Pulmonary artery endothelial cell (primary cell): ENCODE measurements at places on chromosomes 2 and 18. TPM values are rescaled to one million over a fixed set of nuclear protein-coding genes. Genes with fewer than 3 reads are reported as not detected.
A peak's percentile ranks its signal among the peaks of the same experiment; 100 is the strongest.

- DNase-seq = no peak
Measured at GRCh38 chr2:126886211-126886915, 12.3 kb upstream of the TEX51 start.

DNA sequence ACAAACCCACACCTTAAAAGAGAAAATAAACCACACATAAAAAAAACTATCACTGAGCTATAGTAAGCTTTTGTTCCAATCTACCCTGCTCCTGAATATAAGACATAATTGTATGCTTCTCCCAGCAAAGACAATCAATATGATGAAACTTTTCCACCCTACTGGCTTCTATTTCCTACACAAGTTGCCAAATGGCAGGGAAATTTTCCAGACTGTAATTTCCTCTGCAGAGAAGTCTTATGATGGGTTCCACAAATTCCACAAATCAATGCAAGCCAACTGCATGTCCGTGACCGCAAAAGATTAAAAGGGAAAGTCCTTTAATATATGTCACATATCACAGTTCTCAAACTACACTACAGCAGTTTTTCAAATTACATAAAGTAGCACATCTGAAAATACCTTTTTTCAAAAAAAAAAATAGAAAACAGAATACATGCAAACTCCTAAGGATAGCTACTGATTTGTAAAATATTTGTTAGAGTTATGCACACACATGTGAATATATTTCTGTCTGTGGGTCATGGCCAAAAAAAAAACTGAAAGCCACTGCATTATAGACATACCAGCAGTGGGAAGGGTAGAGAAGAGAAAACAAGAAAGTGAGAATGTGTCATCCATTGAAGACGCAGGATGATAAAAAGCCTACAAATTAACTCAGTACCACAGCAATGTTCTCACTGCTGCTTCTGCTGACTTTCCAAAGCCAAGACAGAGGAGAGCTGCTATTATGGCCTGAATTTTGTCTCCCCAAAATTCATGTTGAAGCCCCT is 61.4 kb downstream of the RPL31 start:
- DNase-seq = peak; percentile 83

- peak; percentile 57 for DNase-seq
Measured at GRCh38 chr2:67840460-67841068, 222.2 kb downstream of the C1D start.

DNA sequence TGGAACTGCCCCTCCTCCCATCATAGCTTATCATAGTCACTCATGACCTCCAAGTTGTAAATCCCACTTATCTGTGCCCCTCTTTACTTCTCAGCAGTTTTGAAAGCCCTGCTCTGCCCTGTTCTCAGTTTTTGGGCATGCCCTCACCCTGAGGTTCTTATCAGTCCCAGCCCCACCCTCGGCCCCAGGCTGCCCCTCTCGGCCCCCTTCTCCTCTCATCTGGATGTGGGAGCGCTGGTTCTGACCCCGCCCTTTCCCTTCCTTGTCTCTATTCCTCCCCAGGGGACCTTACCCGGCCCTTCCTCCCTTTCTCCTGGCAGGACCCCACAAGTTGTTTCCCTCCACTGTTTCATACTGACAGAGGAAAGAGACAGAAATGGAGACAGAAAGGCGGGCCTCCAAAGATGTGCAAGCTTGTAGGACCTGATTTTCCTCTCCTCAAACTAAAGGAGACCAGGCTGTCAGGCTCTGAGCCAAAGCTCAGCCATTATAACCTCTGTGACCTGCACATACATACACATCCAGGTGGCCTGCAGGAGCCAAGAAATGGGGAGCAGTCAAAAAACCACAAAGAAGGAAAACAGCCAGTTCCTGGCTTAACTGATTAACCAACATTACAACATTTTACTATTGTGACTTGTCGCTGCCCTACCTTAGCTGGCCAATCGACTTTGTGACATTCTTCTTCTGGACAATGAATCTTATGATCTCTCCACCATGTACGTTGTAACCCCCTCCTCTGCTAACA is 171.0 kb upstream of the HS6ST1 start:
- no peak for DNase-seq

DNA sequence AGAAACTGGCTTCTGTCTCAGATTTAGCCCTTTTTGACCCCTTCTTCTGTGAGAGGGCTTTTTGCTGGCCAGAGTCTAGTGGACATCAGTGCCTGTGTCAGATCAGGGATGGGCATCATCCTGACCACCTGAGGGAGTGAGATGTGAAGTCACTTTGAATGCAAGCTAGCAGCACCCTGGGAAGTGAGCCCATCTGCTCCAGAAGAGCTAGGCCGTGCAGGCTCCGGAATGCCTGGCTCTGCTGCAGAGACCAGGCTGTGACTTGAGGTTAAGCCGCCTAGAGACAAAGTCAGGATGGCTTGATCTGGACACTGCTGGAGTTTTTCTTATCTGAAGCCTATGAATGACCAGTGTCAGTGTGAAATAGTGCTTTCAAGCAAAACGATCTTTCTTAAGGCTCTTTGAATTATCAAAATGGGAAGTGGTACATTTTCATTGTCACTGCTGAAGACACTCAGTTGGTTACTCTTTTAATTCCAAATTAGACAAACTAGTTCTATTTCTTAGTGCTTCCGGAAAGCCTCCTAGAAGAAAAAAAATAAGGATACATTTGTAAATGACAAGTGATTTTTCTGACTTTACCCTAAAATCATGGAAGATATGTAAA is 20.8 kb downstream of the DGUOK start:
- no peak for DNase-seq

GRCh38 chr2:43201016-43201415 is 25.4 kb downstream of the ZFP36L2 start:
- DNase-seq = no peak

DNA sequence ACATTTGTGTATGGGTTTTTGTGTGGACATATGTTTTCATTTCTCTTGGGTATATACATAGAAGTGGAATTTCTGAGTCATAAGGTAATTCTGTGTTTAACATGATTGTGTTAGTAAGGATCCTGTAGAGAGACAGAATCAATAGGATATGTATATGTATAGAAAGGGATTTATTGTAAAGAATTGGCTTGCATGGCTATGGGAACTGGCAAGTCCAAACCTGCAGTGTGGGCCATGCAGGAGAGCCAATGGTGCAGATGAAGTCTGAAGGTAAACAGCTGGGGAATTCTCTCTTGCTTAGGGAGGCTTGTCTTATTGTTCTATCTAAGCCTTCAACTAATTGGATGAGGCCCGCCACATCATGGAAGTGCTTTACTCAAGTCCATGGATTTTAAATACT is 39.2 kb upstream of the IL1R2 start:
- no peak for DNase-seq

DNA sequence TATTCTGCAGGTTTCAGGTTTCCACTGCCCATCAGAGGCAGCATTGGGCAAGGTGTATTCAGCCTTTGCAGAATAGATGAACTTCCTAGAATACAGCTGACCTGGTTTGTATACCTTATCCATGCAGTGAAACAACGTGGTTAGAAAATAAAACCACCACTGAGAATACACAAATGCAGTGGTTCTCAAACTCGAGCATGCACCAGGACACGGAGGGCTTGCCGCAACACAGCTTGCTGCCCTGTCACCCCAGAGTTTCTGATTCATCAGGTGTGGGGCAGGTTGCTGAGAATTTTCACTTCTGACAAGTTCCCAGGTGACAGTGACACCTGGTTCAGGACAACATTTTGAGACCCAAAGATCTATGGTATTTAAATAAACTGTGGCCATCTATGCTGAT is 23.4 kb upstream of the C1D start:
- DNase-seq = no peak

Gene NETO1
- total RNA-seq = not detected in 2 replicates

Gene MSGN1
- not detected in 2 replicates for total RNA-seq

Gene HOXD12
- not detected in 2 replicates for total RNA-seq

Gene BCL2
- 1.3 and 1.4 TPM in 2 replicates for total RNA-seq
